ELR (cell line): ENCODE measurements at places on chromosomes 4 and X.

- DNase-seq = no peak
These were observed 730.8 kb downstream of the IL1RAPL1 start for GRCh38 chrX:29318012-29318411.

- no peak for DNase-seq
These were observed at the start of gene MAOB for GRCh38 chrX:43882294-43882681. MAOB (minus strand) TSS chrX:43882450; CDS start chrX:43882299, 151 bp downstream.

GRCh38 chrX:130539721-130540321, 138.0 kb downstream of the RBMX2 start:
- DNase-seq = peak; percentile 63

DNA sequence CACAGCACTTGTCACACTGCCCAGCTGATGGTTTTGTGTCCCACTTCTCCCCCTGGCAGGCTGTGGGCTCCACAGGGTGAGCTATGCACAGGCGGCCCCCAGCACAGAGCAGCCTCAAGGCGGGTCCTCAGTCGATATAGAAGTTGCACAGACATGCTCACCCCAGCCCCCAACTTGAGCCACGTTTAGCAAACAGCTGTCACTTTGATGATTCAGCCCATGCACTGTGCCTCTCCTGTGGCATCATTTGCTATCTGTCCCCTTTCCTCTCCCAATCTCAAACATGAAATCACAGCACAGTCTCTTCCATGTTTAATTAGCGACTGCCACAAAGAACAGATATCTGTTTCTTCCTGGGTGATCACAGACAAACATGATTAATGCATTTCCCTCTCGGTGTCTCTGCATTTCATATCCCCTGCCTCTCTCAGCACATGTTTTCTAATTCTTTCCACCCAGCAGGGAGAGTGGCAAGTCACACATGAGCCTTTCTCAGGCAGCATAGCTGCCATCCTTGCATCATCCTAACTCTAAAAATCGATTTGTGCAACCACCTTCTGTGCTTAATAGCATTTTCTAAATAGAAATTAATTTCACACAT, 204.9 kb downstream of the EVC2 start:
- DNase-seq = no peak

DNA sequence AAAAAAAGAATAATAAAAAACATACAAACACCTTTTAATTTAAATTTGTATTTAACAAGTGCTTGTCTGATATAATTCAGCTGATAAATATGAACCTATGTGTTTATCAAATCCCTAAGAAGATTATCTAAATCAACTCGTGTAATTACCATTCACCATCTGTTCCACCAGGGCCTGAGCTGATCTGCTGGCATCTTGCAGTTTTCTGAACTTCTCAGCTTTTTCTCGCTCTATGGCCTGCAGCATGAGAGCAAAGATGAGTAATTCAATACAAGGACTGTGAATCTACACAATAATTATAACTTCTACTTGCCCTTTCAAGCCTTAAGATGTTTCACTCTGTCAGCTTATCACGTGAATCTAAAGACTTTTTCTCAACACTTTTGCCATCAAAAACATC, 709.7 kb downstream of the DMD start:
- DNase-seq = no peak

GRCh38 chrX:118553042-118553710, 57.6 kb downstream of the DOCK11 start:
- DNase-seq = no peak

DNA sequence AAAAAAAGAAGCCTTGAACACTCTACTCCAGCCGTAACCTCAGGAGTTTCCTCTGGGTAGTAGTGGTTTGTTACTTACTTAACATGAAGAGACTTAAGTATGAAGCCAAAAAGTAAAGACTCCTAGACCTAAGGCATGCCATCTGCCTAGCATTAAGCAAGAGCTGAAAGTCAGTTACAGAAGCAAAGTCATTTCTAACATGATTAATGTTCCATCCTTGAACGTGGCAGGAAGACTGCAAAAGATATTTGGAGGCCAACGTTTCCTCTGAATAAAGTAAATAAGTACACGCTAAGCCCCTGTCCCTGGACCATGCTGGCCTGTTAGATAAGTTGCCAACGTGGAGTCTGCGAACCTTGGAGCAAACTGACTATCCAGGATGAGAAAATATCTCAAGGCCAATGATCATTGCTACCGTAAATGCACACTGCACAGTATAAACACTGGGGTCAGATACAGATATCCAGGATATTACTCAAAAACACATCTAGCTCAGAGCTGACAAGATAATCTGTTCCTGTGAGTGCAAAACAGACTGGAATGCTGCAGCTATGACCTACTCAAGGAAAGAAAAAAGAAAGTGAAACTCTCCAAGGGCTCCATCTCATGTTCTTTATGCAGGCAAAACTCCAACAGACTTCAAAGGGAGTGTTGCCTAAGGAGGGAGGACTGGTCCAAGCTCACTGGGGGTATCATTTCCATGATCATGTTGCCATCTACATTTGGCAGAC, 255.8 kb downstream of the COL25A1 start:
- peak; percentile 8 for DNase-seq

GRCh38 chr4:169485791-169486742, 126.3 kb downstream of the NEK1 start:
- peak; percentile 67 for DNase-seq

DNA sequence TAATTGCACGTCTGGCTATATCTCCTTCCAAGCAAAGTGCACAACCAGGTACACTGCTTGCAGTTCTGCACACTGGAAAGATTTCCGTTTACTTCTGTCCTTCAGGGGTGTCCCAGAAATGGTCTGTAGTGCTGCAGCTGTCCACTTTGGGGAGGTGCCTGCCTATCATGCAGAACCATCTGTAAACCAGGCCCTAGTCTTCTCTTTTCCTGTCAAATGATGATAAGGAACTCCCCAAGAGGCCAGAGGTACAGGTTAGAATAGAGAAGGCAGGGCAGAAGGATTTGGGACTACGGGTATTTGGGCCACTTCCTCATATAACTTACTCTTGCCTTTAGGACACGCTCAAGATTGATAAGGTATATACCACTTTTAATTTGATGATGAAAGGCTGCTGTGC, 746.9 kb downstream of the FAT4 start:
- DNase-seq = no peak

- peak; percentile 69 for DNase-seq
These were observed 1.7 kb upstream of the USP53 start for GRCh38 chr4:119210775-119211174.

GRCh38 chrX:345020-345925, 26.7 kb upstream of the GTPBP6 start:
- no peak for DNase-seq

DNA sequence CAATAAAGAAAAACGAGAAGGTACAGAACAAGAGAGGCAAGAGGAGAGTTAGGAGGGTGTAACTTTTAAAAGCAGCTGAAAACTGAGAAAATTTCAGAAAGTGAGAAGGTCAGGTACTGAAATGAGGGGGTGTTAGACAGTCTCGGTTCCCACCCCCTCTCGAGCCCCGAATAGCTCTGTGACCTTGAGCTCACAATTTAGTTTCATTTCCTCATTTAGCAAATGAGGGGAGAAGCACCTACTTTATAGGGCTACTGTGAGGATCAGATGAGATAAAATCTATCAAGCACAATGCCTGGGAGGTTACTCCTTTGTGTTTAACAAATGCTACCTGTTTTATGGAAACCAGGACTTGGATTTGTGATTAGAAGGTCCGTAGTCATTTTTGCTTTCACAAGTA, 4.9 kb downstream of the UGT8 start:
- no peak for DNase-seq

DNA sequence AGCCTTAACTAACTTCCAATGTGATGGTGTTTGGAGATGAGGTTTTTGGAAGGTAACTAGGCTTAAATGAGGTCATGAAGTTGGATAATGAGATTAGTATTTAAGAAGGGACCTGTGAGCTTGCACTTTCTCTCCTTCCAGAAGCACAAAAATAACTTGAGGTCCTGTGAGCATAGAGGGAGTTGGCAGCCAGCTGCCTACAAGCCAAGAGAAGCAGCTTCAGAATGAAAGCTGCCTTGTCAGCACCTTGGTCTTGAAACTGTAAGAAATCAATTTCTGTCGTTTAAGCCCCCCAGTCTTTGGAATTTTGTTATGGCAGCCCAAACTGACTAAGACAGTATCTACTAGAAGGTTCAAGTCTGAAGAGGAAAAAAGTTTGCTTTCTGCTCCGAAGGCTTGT, 280.2 kb upstream of the GALNTL6 start:
- DNase-seq = no peak
